CD4-positive, alpha-beta T cell treated with Interleukin-17A for 1 hour (primary cell): ENCODE measurements at places on chromosomes 3 and 15.
A peak's percentile ranks its signal among the peaks of the same experiment; 100 is the strongest.

GRCh38 chr3:176275538-176275937, 921.7 kb downstream of the TBL1XR1 start:
- no peak for DNase-seq

DNA sequence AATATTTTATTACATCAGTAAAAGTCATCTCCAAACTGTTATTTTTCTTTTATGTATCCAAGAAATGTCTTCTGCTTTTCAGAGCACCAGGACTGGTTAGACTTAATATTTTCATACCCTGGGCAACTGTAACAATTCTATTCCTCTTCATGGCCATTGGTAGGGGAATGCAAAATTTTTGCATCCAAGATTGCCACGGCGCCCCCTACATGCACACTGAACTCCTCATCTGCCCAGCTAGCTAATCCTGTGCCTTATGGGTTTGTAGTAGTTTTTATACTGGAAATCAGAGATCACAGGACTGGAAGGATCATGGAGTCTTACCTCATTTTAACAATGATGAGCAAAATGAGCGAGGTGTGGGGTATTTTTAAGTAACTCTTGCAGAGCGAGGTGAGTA, 74.2 kb downstream of the CRTC3 start:
- DNase-seq: peak; percentile 60

GRCh38 chr3:194872669-194872977, 186.9 kb downstream of the FAM43A start:
- DNase-seq: no peak

DNA sequence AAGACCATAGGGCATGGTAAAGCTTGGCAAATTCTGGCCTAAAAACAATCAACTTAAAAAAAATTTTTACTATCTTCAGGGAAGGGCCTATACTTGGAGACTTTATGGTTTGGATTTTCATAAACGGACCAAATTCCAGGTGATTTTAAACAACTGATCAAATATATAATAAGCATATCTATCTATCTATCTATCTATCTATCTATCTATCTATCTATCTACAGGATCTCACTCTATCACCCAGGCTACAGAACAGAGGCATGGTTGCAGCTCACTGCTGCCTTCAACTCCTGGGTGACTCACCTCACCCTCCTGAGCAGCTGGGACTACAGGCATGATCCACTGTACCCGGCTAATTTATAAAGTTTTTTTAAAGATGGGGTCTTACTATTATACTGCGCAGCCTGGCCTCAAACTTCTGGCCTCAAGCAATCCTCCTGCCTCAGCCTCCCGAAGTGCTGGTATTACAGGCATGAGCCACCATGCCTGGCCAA, 6.7 kb downstream of the SPPL2A start:
- DNase-seq: no peak

DNA sequence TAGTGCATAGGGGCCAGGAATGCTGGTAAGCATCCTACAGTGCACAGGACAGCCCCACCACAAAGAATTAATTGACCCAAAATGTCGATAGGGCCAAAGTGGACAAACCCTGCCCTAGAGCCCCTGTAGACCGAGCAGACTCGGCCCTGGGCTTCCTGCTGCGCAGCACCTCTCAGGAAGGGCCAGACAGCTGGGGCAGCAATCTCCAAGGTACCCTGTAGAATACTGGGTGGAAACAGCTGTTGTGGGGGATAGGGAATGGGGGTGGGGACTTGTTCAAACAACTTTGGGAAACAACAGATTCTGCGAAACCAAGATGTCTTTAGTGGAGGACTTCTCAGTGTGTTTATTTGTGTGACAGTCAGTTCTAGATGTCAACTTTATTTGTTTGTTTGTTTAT, 67.1 kb downstream of the MRPL46 start:
- DNase-seq: no peak

GRCh38 chr15:37595426-37595970, 338.9 kb upstream of the TMCO5A start:
- DNase-seq: no peak

DNA sequence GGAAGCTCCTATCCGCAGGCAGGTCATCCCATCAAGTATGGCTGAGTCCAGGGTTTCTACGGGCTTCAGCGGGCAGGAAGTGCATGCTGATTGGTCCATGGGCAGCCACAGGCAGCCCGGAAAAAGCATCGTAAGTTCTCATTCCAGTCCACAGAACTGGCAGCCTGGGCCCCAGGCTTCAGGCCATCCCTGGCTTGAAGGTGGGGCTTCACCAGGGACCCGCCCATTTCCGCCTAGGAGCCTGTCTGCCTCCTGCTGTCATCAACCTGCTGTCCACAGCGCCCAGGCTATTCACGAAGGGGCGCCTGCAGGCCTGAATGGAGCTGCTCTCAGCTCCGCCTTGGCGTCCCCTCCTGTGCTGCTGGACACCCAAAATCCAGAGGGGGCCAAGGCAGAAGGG, 13.9 kb downstream of the PCYT1A start:
- DNase-seq: peak; percentile 16

DNA sequence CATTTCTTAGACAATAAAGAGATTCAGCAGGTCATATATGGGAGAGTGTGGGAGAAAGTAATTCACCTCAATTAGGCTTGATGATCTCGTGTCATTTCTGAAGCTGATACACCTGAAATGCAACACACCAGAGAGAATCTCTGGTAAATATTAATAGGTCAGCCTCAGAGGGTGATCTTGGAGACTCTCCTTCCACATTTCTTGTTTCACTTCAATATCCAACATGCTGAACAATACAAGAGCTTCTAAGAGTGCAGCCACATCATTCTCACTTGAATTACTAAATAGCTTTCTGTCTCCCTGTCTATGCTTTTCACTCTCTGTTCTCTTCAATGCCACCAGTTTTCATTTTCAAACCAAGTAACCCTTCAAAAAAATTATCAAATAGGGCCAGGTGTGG, 71.1 kb upstream of the GK5 start:
- DNase-seq: no peak

GRCh38 chr3:132064114-132064513, 29.3 kb upstream of the CPNE4 start:
- no peak for DNase-seq

DNA sequence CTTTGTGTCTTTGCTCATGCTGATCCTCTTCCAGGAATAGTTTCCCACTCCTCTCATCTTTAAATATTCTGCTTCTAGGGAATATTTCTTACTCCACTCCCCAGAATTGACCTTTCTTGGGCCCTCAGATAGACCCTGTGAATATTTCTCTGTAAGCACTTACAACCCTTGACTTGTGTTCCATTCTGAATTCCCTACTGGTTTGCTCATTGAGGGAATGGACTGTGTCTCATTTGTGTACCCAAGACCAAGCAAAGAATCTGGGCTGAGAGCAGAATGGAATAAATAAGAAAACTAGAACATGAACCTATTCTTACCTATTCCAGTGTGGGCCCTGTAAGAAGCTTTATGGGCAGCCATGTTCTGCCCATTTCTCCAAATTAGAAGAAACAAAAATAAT, 72.7 kb upstream of the TSPAN3 start:
- DNase-seq: no peak

- no peak for DNase-seq
Measured at GRCh38 chr3:195203606-195204005, 67.4 kb downstream of the XXYLT1 start.

DNA sequence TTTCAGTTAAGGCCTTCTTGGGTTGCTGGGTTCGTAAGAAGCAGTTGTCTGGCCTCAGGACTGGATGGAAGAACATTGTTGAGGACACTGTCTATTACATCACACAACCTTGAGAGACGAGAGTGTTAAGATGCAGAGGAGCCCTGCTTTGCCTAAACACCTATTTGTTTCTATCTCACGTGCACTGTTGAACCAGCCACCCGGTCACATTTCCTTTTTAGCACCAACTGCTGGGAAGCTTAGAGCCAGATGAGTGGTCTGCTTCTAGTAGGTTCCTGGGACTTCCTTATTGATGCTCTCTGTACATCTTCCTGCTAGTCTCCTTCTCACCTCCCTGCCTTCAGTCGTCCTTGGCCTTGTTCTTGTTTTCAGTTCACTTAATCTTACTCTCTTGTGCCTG, 22.3 kb downstream of the CAND2 start:
- DNase-seq: no peak

- DNase-seq: no peak
Measured at GRCh38 chr3:143831994-143832393, 16.3 kb downstream of the SLC9A9 start.

- DNase-seq: no peak
Measured at GRCh38 chr15:49558929-49559328, 61.7 kb downstream of the FAM227B start.

DNA sequence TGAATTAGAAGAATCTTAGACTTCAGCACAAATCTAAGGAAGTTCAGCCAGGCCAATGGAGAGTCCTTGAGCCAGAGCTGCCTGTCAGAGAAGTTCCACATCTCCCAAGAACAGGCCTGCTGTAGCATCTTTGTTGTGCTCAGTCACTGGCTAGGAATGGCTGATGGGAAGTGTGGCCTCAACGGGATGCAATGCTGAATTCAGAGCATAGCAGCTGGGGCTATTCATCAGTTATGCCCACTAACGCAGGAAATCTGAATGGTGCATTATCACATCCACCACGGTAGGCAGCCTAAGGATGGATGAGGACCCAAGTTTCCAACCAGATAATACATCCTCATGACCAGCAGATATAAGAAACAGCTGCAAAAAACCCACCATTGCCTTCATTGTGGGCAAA, 3.2 kb upstream of the EIF1B start:
- DNase-seq: no peak
